ENCODE measurements at places on chromosomes 1 and 21. TPM values are rescaled to one million over a fixed set of nuclear protein-coding genes. Genes with fewer than 3 reads are reported as not detected.
A peak's percentile ranks its signal among the peaks of the same experiment; 100 is the strongest.

GRCh38 chr1:8818325-8818775, 910 bp upstream of the RERE start:
- no peak for DNase-seq

GRCh38 chr1:39525366-39526165, 34.1 kb downstream of the BMP8A start:
- peak; percentile 83 for DNase-seq

GRCh38 chr1:42944246-42944928, 14.3 kb downstream of the SLC2A1 start:
- DNase-seq = no peak

DNA sequence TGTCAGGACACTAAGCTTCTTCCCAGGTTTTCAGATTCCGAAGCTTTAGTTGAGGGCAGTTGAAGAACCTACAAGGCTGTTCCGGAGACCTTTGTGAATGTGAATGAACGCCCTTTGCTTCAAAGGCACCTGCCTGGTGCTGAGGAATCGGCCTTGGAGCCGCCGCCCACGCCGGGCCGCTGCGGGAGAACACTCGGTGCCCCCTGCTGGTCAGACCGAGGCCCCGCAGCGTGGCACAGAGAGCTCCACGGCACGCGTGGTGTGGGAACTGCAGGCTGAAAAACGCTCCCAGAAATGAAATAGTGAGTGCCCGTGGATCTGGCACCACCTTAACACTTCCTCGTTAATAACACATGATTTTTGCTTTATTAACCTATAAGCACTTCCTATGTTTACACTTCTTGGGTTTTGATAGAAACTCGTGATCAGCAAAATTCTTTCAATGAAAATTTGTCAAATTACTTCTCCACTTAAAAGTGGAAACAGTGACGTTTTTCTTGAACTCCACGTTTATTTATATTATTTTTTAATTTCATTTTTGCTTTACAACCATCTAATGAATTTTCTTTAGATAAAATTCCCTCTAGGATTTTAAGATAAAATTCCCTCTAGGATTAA, 460.6 kb downstream of the DSCAM start:
- DNase-seq = peak; percentile 39

GRCh38 chr1:54835131-54835898, 34.2 kb upstream of the TTC22 start:
- no peak for DNase-seq

DNA sequence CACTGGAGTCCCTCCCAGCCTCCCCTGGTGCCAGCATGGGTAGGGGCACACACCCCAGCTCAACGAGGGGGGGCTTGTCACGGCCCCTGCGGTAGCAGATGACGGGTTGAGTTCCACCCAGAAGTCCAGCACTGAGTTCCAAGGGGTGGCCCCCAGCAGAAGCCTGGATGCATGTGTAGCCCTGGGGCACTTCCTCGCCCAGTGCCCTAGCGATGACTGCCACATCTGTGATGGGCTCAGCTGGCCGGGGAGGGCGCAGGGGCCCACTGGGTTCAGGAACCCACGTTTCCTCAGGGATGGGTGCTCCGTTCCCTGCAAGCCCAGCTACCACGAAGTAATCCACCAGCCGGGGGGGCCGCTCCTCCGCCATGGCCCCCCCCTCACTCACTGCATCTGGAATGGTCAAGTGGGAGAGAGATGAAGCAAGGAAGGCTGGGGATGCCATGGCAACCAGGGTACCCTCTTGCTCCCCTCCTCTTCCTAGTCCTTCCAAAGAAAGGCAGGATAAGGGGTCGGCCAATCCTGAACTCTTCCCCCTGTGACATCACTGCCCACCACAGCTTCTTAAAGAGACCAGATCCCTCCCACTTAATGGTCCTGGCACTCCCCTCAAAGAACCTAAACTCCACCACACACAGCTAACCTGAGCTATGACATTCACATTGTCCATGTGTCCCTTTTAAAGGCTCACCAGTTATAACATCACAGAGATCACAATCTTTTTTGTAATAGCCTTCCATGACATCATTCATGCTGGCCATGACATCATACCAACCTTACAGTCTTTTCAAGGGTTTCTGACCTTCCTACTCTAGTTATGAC, 2.3 kb downstream of the DENND4B start:
- DNase-seq = peak; percentile 50

- peak; percentile 81 for DNase-seq
Observed at GRCh38 chr1:960363-961131, at the start of gene KLHL17. Gene KLHL17 (plus strand): TSS chr1:960584. CDS start chr1:960694, 110 bp downstream.

GRCh38 chr1:172376431-172376830, 44.1 kb upstream of the C1orf105 start:
- DNase-seq = no peak

GRCh38 chr1:189751311-189751710, 726.4 kb downstream of the BRINP3 start:
- DNase-seq = no peak

- no peak for DNase-seq
Observed at GRCh38 chr1:217253985-217254384, 376.9 kb downstream of the GPATCH2 start.

DNA sequence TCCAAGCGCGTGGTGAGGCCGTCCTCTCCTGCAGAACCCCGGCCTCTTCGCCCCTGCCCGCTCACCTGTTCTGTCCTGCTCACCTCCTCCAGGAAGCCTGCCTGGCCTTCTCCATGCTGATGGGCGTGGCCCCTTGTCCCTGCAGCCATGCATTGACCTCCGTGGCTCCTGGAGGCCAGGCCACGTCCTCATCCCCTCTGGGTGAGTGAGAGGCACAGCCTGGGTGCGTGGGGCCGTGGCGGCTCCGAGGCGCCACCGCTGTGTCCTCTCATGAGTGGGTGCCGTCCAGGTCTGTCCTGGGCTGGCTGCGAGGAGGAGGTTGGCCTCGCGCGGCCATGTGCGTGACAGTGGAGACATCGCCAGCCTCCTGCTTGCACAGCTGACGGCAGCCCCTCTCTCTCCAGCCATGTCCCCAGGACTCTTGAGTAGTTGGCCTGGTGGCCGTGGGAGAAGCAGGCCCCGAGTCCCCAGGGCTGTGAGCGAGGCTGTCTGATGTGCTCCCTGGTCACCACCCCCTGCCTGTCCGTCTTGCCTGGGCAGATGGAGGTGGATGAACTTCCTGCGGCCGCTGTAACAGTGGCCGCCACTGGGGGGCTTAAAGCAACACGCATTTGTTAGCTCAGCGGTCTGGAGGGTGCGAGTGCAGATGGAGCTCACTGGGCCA, 58.1 kb downstream of the PRKCZ start:
- DNase-seq = no peak

- no peak for DNase-seq
Observed at GRCh38 chr1:60969971-60970509, 112.3 kb upstream of the NFIA start.

DNA sequence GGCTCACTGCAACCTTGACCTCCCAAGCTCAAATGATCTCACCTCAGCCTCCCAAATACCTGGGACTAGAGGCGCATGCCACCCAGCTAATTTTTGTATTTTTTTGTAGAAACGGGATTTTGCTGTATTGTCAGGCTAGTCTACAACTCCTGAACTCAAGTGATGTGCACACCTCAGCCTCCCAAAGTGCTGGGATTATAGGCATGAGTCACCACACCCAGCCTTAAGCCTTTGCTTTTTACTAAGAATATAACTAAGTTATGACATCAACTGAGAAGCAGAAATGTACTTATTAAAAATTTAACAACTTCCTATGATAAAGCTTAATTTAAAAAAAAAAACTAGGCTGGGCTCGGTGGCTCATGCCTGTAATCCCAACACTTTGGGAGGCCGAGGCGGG, 8.9 kb upstream of the LSS start:
- DNase-seq = no peak

DNA sequence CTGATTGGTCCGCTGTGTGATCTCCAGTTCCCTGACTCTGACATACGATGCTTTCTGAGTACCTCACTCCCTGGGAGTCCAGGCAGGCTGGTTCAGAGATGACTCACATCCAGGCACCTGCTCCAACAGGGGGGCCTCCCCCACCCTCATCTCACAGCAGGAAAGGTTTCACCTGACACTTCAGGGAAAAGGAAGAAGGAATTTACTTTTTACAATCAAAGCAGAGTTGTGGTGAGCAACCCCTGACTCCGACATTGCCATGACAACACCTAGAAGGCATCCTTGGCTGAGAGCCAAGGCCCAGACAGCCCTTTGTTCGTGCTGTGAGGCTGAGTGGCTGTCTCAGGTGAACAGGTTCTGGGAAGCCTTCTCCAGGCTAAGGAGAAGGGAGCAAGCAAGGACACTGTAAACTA, 164.6 kb upstream of the GJB5 start:
- DNase-seq = no peak

DNA sequence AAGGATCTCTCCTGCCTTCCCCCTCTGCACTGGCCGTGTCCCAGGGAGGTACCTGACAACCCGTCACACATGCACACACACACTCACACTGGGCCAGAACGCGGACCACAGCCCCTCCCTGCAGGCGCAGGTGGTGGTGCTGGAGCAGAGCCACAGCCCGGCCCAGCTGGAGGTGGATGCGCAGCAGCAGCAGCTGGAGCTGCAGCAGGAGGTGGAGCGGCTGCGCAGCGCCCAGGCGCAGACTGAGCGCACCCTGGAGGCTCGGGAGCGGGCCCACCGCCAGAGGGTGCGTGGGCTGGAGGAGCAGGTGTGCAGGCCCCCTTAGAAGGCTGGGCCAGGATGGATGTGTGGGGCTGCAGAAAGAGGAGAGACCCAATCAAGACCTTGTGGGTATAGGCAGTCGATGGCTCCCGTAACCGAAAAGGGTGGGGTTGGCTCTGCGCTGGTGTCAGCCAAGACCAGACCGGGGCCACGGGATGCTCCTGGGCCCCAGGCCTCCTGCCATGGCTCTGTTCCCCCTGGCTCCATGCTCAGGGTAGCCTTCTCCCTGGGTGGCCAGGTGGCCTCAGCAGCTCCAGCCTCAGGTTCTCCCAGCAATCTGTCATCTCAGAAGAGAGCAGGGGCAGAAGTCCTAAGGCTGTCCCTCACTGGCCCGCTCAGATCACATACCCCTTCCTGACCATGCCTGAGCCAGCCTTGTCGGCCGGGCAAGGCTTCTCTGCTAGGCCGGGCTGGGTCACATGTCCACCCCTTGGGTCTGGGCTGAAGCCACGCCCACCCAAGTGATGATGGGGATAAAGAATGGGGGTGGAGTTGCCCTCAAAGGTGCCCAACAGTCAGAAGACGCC, 8.9 kb downstream of the MFAP2 start:
- DNase-seq = no peak

GRCh38 chr1:223227486-223228196, 84.6 kb upstream of the TLR5 start:
- no peak for DNase-seq

DNA sequence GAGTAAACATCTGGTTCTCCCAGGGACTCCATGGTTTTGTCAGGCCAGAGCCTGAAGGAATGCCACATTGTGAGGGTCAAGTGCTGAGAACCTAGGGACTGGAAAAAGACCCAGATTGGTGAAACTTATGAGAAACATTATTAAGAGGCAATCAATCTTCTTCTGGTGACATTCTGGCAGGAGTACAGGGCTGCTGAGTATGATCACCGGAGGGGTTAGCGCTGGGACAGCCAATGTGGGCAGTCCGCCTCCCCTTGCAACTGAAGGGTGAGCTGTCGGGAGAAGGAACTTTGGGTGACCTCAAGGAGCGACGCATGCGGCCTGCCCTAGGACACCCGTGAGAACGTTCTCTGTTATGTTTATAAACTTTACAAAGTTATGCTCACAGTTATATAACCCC, 429.0 kb downstream of the LMO4 start:
- DNase-seq = no peak

DNA sequence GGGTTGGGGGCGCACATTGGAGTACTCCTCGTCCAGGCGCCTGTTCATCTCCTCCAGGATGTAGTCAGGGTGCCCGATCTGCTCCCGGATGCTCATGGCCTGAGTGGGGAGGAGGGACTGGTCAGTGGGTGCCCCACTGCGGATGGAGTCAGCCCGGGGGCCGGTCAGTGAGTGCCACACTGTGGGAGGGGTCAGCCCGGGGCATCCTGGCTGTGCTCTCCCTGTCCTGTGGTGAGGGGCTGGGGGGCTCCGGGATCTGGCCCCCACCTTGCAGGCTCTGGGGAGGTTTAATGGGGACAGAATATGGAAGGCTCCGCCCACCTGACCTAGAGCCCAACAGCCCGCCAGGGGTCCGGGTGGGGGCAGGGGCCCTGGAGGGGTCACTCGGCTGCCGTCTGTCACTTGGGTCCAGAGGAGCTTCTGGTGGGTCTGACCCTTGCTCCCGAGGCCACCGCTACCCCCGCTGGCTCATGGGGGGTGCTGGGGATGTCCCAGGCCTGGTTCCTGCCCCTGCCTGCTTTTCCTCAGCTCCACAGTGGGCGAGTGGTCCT, 8.8 kb downstream of the PRXL2B start:
- no peak for DNase-seq

The DIO1 gene
- total RNA-seq = not detected

The CNIH3 gene
- total RNA-seq = 2.5 TPM

The KLHDC7A gene
- not detected for total RNA-seq

The LENEP gene
- 0.91 TPM for total RNA-seq

The AGMAT gene
- total RNA-seq = 10.3 TPM

The GMEB1 gene
- 36.4 TPM for total RNA-seq
